PC-3 (cell line): ENCODE measurements at places on chromosomes 2 and 18.

DNA sequence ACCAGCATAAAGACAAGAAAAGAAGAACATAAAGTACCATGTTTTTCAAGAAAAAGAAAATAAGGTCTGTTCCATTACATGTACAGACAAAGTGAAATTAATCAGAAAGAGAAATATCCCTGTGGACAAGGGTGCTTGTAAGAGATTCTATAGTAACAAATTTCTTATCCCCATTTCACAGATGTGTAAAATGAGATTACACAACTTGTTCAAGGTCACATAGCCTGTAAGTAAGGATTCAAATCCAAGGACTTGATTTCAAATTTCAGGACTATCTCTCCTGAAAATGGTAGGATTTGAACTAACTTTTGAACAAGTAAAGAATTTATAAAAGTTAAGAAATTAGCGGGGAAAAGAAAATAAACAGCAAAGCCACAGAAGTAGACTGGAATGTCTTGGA, 248.2 kb upstream of the SLC39A10 start:
- H3K4me3 ChIP-seq, result no peak overlapping the region
- no peaks in the 10 kb centered on the region for H3K27me3 ChIP-seq
- no peaks in the 10 kb centered on the region for H3K36me3 ChIP-seq
- H3K4me1 ChIP-seq, result peaks cover 23% of the 10 kb centered on the region
- no peak overlapping the region for H3K27ac ChIP-seq
- DNase-seq, result no peak

- no peak overlapping the region for H3K27ac ChIP-seq
- no peak for DNase-seq
- H3K4me3 ChIP-seq, result no peak overlapping the region
- H3K27me3 ChIP-seq, result no peaks in the 10 kb centered on the region
- H3K36me3 ChIP-seq, result no peaks in the 10 kb centered on the region
Measured at GRCh38 chr2:99936065-99936464, 206.3 kb downstream of the AFF3 start.

DNA sequence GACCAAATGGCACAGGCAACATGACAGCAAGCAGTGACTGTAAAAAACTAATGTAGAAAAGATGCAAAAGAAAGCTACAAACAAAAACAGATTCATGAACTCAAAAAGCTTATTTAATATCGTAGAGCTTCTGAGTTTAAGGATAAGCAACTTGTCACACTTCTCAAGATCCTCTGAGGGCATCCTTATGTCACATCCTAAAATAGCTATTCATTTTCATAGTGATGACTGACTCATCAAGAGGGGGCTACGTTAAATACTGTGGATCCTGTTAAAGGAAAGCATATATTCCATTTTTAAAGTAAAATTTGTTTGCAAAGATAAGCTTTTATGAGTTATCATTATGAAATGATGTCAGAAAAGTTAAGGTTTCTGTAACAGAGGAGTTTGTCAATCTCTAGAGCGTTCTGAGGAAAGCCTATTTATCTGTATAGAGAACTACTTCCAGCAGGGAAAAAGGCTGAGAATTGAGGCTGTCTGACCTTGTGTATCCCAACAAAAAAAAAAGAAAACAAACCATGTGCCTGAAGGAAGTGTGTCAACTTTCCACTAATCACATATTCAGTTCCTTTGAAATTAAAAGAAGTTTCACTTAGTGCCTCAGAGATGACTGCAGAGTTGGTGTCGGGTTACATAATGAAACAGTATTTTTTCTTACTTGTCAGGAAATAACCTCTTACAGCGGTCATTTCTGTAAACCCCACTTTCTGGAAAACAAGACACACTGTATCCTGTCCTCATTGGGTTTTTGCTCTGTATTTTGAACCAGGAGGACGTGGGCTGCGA, 115.5 kb downstream of the ESCO1 start:
- no peak overlapping the region for H3K4me3 ChIP-seq
- H3K36me3 ChIP-seq, result no peaks in the 10 kb centered on the region
- peaks cover 14% of the 10 kb centered on the region; the same call in 1 of the 2 replicates for H3K4me1 ChIP-seq
- 0 out of 2 replicates have a peak overlapping the region, but pooled peaks have one; percentile 14 for H3K27ac ChIP-seq
- peak; percentile 15 for DNase-seq

- H3K4me1 ChIP-seq, result peaks cover 34% of the 10 kb centered on the region
- no peak overlapping the region for H3K27ac ChIP-seq
- H3K36me3 ChIP-seq, result no peaks in the 10 kb centered on the region
- no peaks in the 10 kb centered on the region for H3K27me3 ChIP-seq
Measured at GRCh38 chr2:147033044-147033443, 811.8 kb upstream of the ACVR2A start.

- no peaks in the 10 kb centered on the region for H3K4me1 ChIP-seq
- H3K27ac ChIP-seq, result no peak overlapping the region
- H3K36me3 ChIP-seq, result no peaks in the 10 kb centered on the region
- H3K4me3 ChIP-seq, result no peak overlapping the region
Measured at GRCh38 chr2:177683661-177684069, 291.1 kb downstream of the AGPS start.

DNA sequence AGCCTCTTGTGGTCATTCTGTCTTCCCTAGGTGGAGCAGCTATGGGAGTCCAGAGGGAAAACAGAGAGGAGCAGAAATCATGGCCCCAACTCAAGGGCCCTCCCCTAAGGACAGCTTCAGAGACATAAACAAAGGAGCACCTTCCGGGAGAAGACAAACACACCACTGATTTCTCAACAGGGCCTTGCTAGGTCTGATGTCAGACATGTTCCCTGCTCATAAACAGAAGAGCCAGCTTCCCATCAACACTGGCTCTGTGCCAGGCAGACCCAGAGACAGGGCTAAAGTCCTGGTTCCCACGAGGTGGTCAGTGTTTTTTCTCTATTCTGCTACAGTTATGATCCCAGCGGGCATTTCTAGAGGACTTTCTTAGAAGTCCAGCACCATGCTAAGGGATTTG, 19.3 kb downstream of the CXCR2 start:
- H3K4me1 ChIP-seq, result no peaks in the 10 kb centered on the region
- peaks cover 17% of the 10 kb centered on the region for H3K27me3 ChIP-seq
- H3K27ac ChIP-seq, result no peak overlapping the region
- no peak for DNase-seq

- no peak overlapping the region for H3K27ac ChIP-seq
- no peaks in the 10 kb centered on the region for H3K4me1 ChIP-seq
- no peaks in the 10 kb centered on the region for H3K36me3 ChIP-seq
- H3K27me3 ChIP-seq, result peaks cover 84% of the 10 kb centered on the region
- no peak overlapping the region for H3K4me3 ChIP-seq
- DNase-seq, result no peak
Measured at GRCh38 chr2:217942731-217943335, 60.0 kb downstream of the TNS1 start.

- H3K27me3 ChIP-seq, result peaks cover 5% of the 10 kb centered on the region; the same call in 1 of the 2 replicates
- no peaks in the 10 kb centered on the region for H3K36me3 ChIP-seq
- H3K4me1 ChIP-seq, result no peaks in the 10 kb centered on the region
- DNase-seq, result no peak
- no peak overlapping the region for H3K27ac ChIP-seq
- no peak overlapping the region for H3K4me3 ChIP-seq
Measured at GRCh38 chr2:218193701-218194100, 23.3 kb upstream of the ARPC2 start.

GRCh38 chr2:86807468-86808275, 17.0 kb upstream of the CD8A start:
- no peaks in the 10 kb centered on the region for H3K27me3 ChIP-seq
- peaks cover 11% of the 10 kb centered on the region for H3K4me1 ChIP-seq
- H3K27ac ChIP-seq, result peak overlapping the region; percentile 24
- no peaks in the 10 kb centered on the region for H3K36me3 ChIP-seq
- H3K4me3 ChIP-seq, result peak overlapping the region; percentile 76

DNA sequence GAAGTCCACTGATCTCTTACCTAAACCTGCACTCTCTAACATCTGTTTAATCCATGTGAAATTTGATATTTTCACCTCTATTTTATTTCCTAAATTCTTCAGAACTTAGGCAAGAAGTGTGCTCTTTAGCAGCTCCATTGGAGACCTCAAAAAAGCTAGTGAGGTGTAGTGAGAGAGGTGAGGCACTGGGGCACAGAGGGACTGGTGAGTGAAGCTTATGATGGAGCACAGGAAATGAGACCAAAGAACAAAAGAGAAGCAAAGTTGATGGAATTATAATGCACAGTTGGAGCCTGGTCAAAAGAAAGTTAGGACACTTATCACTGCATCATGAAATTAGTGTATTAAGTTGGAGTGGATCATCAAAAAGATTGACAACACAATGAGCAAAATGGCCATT, 1050.7 kb upstream of the NRXN1 start:
- no peaks in the 10 kb centered on the region for H3K27me3 ChIP-seq
- H3K27ac ChIP-seq, result no peak overlapping the region
- no peaks in the 10 kb centered on the region for H3K36me3 ChIP-seq

DNA sequence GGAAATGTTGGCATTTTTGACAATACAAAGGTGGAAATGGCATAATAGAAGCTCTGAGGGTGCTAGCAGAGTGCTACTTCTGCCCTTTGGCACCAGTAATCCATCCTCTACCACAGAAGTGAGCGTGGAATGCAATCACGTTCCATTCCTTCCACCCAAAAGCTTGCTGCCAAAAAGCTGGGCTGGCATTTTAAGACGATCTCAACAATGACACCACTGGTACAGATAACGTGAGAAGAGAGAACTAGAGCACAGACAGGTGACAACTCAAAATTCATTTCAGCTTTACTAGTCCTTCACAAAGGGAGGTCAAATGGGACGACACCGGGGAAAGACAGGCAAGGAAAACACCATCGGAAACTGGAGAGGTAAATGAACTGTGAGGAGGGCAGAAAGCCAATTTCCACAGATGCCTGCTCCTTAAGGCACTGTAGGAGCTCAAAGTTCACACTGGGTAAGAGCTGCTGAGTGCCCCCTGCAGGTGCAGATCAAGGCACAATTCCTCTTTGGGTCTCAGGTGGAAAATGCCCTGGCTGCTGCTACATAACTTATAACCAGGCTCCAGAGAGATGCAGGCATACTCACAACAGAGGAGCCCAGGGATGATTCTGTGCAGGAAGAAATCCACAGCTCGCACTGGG, 50.7 kb upstream of the RNU4ATAC start:
- H3K4me3 ChIP-seq, result no peak overlapping the region
- no peaks in the 10 kb centered on the region for H3K27me3 ChIP-seq
- H3K36me3 ChIP-seq, result no peaks in the 10 kb centered on the region; the same call in 1 of the 2 replicates
- no peak for DNase-seq
- H3K27ac ChIP-seq, result no peak overlapping the region
- H3K4me1 ChIP-seq, result peaks cover 15% of the 10 kb centered on the region

DNA sequence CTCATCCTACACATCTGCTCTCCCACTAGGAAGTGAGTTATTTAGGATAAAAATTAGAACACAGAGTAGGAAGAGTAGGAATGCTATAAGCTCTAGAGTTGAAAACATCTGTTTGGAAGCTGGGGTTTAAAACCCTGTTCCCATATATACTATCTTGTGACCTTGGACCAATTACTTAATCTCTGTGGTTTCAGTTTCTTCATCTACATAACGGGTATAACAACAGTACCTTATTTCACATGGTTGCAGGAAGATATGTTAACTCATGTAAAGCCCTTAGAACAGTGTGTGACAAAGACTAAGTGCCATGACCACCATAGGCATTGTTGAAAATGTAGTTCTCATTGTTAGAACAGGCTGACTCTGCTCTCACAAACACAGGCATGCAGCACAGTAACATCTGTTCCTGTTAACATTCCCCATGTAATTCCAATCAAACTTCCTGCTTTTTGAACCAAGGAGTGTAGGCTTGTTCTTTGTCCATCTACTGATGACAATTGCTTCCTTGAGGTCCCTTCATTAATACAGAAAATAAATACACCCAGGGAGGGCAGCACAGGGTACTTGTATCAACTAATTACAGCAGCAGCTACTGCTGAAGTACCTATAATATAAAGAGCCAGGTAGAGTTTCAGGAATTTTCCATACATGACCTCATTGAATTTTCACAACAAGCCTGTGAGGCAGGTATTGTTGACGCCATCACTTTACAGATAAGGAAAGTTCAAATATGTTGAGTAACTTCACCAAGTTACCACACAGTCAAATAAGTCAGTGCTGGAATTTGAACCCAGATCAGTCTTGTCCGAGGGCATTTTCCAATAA, 204.2 kb downstream of the L3MBTL4 start:
- no peaks in the 10 kb centered on the region for H3K27me3 ChIP-seq
- H3K4me1 ChIP-seq, result no peaks in the 10 kb centered on the region
- no peaks in the 10 kb centered on the region for H3K36me3 ChIP-seq

DNA sequence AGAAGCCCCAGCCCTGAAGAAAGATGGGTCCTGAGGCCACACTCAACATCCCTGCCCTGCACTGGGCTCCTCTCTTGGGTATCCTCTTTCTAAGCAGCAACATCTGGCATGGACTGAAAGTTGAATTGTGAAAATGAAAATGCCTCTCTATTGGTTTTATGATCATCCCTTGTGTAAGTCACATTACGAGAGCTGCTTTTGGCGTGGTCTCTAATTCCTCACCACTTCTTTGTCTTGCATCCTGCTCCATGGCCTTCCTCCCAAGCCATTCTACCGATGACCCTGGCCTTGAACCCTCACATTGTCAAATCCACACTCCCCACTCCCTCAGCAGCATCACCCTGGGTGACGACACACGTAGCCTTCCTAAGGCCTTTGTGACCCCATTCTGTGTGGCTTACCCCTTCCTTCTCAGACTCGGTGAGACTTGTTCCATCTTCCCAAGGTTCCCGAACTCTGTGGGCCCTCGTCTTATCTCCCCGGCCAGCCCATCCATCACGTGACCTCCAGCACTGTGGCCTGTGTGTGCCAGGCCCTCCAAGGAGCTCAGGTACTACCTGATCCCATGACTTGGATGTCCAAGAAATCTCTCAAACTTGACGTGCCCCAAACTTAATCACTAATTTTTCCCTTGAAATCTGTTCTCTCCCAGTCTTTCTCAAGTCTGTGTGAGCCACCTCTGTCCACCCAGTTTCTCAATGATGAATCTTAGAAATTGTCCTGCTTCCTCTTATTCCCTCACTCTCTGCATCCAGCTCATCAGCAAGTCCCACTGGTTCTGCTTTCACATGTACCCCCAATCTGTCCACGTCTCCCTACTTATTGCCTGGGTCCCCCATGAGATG, 194.7 kb upstream of the HS6ST1 start:
- no peak for DNase-seq
- no peak overlapping the region for H3K27ac ChIP-seq
- no peak overlapping the region for H3K4me3 ChIP-seq
- H3K4me1 ChIP-seq, result no peaks in the 10 kb centered on the region

DNA sequence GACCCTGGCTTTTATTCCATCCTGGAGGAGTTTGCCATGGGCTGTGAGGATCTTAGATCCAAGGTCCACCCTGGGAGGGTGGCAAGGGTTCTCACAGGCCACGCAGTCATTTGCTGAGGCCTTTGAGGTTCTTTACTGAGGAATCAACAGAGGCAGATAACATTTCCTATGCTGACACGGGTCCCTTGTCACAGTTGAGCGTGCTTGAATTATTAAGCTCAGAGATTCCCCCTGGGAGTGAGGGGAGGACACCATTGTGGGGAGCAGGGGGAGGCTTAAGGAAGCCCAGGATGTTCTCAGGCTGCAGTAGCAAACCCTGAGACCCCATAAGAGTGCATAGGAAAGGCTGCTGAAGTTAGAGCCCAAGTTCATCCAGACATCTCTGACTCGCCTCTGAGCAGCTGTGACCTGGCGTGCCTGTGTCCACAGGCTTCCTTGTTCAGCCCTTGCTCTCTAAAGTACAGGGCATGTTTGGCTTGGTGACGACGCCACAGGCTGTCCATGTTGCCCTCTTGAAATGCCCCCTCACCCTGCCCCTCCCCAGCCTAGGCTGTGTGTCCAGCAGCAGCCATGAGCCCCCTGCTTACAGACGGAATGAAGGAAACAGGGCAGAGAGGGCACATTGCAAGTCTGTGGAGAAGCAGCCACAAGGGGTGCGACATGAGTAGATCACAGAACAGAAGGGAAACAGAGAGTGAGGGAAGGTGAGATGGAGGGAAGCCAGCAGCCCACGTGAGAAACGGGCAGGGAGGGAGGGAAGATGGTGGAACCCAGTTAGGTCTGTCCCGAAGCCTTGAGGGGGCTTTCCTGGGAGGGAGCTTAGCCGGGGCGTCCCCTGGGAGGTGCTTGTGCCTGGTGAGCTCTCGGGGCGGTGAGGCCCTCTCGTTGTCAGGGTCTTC, 34.0 kb downstream of the NAPG start:
- peaks cover 15% of the 10 kb centered on the region for H3K36me3 ChIP-seq
- no peak overlapping the region for H3K27ac ChIP-seq
- H3K27me3 ChIP-seq, result no peaks in the 10 kb centered on the region
- peaks cover 11% of the 10 kb centered on the region for H3K4me1 ChIP-seq
- H3K4me3 ChIP-seq, result no peak overlapping the region; the same call in 1 of the 2 replicates
